ENCODE measurements at places on chromosomes 1 and 21.

GRCh38 chr1:48746906-48747305 lies 29.8 kb downstream of the BEND5 start:
- no peak for DNase-seq

DNA sequence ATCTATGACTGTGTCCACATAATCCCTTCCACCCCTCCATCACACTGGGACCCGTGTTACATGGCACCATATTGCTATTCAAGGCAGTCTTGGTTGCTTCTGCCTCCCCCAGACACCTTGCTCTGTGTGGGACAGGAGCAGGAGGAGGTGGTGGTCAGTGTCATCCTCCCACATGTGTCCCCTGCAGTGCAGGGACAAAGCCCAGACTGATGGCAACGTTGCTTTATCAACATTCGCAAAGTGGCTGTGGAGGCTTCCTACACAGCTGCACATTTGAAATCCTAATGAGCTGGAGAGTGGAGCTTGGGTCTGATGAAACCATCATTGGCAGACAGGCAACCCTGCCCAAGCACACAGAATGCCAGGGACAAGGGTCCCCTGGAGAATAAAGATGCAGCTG lies 26.2 kb downstream of the TRIM67 start:
- DNase-seq: no peak

DNA sequence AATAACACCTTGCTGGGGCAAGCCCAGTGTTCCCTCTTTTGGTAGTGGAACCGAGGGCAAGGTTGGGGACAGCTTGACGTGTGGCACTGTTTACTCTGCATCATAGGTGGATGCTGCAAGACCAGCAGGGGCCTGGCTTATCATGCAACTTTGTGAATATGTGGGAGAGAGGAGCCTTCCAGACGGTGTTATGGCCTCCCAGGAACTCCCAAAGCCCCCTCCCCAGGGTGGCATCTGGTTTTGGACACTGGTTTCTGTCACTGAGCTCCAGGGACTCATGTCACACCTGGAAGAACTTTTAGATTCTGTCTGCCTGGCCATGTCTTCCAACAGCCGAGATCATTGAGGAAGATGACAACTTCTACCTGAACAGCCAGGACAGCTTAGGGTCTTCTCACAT lies 1.4 kb upstream of the TLR5 start:
- no peak for DNase-seq

DNA sequence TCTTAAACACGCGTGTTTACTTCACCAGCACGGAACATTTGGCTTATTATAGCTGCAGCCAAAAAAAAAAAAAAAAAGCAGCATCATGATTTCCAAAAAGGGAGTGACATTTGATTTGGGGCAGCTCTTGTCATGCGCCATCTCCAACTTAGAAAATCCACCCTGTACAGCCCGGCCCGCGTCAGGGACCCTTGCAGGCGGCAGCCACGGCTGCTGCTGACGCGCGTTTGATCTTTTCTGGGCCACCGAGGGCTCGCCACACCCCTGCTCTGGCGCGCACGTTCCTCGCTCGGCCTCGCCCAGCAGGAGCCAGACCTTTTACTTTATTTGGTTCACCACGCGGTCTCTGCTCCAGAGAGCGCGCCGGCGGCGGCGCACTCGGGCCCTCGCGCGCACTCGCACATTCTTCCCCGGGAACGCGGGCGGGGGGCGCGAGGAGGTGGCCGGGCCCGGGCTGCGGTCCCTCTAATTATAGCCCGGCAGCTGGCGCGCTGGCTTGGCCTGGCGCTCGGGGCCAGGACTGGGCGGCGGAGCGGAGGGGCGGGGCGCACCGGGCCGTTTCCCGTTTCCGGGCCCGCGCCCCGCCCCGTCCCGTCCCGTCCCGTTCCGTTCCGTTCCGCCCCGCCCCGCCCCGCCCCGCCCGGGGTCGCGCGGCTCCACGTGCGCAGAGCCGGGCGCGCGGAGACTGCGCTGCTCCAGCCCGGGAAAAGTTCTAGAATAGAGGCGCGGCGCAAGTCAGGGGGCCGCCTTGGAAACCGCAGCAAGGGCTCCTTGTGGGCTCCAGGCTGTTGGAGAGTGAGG lies 10.2 kb downstream of the IRF2BP2 start:
- DNase-seq: peak; percentile 86

- peak; percentile 30 for DNase-seq
These were observed 6.8 kb downstream of the JMJD4 start for GRCh38 chr1:227728059-227728891.

GRCh38 chr1:229759037-229759435 lies 133.0 kb downstream of the URB2 start:
- DNase-seq: no peak

DNA sequence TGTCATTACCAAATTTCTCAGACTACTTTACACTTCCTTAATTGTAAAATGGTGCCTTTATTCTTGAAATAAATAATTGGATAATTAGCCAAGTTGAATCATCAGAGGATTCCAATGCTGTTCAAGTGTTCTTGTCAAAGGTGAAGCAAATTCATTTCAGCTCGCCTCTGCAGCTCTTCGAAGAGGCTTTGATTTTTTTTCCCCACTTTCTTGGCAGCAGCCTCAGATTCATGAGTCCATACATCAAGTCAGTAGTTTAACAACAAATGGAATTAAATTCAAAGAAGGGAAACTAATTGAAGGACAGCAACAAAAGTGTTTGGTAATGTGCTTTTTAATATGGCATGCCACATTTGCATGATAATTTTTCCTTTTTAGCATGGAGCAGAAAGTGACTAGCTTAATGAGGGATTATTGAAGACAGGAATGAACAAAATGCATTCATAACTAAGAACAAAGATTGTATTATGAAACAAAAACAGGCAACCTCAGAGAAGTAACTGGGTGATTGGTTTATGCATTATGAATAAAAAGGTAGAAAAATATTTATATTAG lies 239.0 kb downstream of the USH2A start:
- no peak for DNase-seq

DNA sequence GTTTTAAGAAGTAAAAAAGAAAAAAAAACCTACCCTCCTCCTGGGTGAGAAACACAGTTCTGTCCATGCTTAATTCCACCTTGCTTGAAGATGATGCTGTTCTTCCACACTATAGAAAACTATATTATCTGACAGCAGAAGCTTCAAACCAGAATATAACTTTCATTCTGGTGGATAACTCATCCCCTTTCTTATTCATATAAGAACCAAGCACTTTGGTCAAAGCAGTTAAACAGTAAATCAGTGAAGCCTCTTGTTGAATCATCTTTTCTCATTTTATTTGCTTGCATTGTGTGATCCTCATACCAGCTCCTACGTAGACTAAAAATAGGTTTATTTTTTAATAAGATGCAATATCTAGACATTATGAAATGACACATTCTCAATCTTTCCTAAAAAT lies 36.7 kb upstream of the PRDX6 start:
- DNase-seq: no peak

- DNase-seq: no peak
These were observed 34.6 kb downstream of the RUNX1 start for GRCh38 chr21:35014302-35015041.

DNA sequence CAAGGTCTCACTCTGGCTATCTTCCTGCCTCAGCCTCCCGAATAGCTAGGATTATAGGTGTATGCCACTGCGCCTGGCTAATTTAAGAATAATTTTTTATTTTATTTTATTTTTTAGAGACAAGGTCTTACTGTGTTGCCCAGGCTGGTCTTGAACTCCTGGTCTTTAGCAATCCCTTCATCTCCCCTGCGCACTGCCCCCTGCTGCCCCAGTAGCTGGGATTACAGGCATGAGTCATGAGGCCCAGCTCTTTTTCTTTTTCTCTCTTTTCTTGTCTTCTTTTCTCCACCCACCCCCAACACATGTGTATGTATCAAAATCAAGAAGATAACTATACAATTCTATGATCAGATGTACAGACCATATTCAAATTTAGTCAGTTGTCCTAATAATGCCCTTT lies 87.2 kb downstream of the PEX14 start:
- DNase-seq: no peak

- DNase-seq: no peak
These were observed 86.0 kb upstream of the ZBTB40 start for GRCh38 chr1:22365331-22366295.
